ENCODE measurements at places on chromosomes 6 and 20.

GRCh38 chr6:41717392-41717736, 18.0 kb downstream of the TFEB start:
- no peak for DNase-seq

DNA sequence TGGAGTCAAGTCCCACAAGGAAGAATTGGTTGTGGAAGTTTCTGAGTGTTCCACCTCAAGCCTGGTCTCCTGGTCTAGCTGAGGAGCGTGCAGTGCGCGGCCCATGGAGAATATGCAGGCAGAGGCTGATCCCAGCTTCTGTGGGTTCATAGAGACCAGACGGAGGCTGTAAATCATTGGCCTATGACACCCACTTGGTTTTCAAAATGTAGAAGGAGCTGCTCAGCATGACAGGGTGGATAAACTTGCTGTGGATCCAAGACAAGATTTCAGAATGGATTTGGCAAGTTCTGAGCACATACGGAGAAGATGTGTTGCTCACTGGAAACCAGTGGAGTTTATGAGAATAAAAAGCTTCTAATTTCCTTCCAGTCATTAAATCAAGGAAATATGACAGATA, 744 bp downstream of the KIF25 start:
- no peak for DNase-seq

DNA sequence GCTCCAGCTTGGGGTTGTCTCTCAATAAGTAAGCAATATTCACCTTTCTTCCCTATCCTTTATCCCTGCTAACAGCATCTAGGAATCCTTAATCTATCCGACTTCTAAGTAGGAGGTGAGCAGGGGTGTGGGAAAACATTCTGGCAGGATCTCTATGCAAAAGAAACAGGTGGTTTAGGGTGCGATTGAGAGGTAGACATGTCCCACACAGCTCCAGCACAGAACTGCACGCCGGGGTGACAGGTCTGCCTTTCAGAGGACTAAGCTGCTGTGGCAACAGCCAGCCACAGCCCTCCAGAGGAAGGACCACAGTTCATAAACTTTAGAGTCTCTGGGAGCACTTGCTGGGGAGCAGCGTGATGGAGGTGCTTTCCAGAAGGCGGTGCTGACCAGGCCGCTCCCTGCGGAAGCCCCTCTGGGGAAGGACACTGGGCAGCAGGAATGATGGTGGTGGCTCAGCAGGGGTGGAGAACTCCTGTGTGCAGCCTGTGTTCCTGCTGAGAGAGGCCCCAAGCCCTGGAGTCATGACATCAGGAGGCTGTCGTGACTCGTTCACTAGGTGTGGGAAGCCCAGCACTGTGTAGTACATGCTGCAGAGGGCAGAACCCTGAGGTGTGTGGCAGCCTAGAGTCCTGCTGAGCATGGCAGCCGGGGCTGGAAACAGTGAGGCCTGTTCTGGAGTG, 509.6 kb downstream of the PRKN start:
- DNase-seq, result no peak

DNA sequence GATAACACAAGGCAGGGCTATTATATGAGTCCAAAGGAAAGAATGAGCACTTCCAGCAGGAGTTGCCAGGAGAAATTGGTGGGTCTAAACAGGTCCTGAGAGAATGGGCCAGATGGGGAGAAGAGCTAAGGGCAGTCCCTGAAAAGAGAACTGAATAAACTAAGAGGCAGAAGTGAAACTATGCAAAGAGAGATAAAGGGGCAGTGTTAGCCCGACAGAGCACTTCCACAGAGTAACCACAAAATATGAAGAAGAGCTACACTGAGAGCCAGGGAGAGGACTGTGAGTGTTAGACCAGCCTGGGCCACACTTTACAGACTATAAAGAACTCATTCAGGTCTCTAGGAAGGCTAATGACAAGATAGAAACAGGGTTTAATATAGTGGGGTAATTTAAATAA, 43.8 kb downstream of the RALGAPA2 start:
- DNase-seq, result no peak

- DNase-seq, result no peak
Measured at GRCh38 chr20:38895098-38895949, 30.9 kb upstream of the FAM83D start.

DNA sequence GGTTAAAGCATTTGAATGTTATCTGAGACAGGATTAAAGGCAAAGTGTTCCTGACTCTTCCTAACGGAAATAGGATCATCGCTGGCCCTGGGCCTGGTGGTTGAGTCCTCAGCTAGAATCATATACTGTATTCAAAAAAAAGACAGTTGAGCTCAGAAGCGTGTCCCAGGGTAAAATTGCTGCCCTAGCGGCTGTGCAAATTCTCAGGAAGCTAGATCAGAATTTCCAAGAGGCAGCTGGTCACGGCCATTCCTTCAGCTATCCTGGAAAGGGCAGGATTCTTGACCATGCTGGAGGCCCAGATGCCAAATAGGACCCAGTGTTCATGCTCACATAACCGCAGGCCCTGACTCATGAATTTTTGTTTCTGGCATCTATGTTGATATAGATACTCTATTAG, 67.4 kb downstream of the STMND1 start:
- DNase-seq, result peak; percentile 75

DNA sequence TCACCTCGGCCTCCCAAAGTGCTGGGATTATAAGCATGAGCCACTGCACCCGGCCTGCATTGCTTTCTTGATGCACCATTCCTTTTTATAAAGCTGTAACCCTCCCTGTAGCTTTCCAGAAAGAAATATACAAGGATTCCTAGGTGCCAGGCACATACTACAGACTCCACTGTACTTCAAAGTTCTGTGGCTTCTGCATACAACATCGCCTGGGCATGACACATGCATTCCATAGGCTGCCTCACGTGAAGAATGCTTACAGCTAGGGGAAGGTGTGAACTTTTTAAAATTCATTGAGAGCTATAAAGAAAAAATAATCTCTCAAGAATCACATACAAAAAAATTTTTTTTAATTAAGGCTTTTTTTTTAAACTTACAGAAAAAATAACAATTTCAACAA, 50.2 kb downstream of the TRAM2 start:
- no peak for DNase-seq

DNA sequence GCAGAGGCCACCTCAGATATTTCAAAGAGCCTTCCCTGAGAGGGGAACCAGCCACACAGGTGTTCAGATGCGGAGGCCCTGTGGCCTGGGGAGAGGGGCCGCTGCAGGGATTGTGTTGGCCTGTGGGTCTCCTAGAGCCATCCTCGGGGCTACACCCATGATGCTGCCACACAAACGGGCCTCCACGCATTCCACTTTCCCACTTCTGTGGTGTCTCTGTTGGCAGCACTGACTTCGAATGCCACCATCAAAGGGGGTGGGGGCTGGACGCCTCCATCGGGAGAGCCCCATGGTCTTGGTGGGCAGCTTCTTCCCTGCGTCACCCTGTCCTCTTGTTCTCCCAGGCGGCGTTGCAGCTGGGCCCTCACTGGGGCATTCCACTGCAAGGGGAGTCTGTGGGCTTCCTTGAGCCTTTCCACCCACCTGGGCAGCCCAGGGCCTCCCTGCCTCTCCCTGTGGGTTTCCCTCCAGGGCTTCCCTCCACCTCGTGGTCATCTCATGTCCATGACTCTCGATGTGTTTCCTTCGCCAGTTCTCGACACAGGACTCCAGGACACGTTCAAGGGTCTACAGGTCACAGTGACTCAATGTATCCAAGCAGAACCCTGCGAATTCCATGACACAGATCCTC, 145.5 kb downstream of the ERMARD start:
- DNase-seq, result no peak

DNA sequence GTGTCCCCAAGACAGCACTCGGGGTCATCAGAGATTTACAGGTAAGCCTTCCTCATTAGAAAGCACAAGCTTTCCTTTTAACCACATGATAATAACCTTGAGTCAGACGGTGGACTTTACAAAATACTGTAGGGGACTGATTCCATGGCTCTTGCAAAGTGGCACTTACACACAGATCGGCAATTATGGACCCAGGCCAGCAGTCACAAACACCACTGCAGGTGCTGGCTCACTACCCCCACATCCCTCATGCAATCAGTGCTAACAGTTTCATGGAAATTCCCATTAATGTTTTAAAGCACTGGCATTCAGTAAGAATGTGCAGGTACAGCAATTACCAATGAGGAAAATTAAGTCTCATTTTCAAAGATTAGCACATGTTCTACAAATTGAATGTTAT, 516.5 kb downstream of the PRKN start:
- no peak for DNase-seq

GRCh38 chr20:10228330-10228729, 9.7 kb downstream of the SNAP25 start:
- no peak for DNase-seq

DNA sequence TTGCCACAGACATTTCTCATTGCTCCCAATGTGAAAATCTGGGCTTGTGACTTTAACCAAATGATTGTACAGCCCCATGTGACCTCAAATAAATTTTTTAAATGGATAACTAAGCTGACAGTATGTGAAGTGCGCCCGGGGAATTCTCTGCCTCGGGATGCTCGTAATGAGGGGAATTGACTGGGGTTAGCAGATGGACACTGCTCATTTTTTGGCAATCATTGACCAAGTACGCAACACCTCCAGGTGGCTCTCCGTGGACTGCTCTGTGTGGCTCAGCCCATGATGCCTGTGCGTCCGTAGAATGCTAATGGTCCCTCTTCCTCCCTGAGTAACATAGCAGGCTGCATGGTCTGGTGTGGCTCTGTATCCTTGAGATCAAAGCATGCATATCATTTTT, 42.4 kb downstream of the FARS2 start:
- DNase-seq, result no peak

DNA sequence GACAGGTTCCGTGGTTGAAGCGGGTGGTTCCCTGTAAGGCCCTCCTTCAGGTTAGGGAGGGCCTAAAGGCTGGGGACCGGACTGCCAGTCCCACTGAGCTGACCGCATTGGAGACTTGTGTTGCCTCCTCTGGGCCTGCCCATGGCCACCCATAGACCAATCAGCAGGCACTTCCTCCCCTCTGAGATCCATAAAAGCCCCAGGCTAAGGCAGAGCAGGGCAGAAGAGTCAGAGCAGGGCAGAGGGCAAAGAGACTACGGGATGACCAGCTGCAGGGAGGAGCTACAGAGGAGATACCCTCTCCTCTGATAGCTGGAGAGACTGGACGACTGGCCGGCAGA, 537.4 kb downstream of the TENT5A start:
- DNase-seq, result no peak

GRCh38 chr6:119162134-119162775, 83.8 kb upstream of the FAM184A start:
- DNase-seq, result no peak

DNA sequence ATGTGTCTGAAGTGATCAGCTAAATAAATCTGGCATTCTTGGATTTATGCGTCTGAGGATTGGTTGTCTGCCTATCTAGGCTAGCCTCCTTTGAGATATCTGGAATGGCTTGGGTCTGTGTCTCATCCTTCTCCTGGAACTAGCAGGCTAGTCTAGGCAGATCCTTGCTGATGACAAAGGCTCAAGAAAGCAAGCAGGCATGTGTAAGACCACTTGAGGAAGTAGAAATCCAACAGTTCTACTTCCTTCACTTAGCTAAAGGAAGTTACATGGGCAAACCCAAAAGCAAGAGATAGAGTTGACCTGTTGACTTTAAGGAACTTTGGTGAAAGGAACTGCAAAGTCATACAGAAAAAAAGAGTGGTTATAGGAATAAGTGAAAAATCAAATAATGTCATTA, 672.6 kb downstream of the MAFB start:
- DNase-seq, result no peak

DNA sequence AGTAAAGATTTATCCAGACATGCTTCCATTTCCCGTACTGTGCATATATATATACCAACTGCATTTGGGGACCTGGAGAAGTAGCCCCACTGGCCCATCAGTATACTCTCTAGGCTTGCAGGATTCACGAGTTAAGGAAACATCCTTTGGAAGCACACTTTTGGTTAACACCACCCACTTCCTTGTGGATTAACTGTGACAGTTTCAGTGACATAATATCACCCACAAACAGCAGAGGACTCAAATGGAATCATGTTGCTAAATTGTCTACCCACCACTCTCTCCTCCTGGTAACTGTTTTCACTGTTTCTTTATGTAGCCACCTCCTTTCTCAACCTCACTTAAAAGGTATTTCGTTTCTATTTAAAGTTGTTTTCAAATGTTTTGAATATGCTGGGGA, 55.0 kb downstream of the PROKR2 start:
- no peak for DNase-seq

DNA sequence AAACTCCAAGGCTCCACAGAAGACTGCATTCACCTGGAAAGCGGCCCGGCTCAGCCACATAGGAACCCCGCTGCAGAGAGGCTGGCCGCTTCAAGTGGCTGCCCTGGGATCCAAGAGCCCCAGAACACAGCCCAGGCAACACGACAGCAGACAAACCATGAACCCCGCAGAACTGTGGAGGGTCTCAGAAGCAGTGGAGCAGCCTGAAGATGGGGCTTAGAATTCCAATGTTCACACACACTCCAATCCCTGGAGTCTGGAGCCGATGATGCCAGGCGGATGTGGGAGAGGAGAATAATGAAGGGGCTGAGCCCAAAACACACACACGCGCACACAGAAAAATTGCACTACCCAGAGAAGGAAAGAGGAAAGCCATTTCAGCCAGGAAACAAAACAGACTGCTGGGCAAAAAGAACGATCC, 52.4 kb downstream of the NINL start:
- DNase-seq, result peak; percentile 65

DNA sequence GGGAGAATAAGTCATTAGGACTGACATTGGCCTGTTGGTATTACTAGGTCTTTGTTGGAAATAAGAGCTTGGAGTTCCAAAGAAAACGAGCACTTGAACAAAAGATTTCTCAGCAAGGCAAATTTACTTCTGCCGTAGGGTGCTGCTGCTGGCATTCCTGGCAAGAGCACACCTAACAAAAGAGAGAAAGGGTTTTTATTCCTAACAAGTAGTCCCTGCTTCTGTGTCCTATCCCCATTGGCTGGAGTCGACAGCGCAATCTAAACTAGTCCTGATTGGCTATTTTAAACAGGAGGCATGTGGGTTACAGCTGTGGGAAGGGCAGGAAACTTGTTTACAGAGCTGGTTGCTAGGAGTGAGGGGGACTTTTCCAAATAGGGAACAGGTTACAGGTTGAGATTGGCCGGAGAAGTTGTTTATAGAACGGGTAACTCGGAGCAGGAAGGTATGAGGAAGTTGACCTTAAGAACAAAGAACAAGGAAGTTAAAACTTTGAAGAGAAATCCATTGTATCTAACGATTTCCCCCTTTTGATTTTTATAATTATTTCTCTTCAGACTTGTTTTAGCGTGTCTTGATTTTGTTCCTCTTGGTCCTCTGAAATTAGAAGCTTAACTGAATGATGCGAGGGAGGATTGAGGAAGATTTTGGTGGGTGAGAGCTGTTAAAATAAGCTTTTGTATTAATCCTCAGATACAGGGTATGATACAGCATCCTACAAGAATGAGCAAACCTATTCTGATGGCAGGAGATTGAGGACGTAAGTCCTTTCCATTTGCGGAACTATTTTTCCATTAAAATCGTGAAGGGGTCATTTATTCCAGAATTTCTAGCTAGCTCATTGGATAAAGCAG, 3.4 kb upstream of the ZNFX1 start:
- peak; percentile 38 for DNase-seq

GRCh38 chr6:165630544-165630953, 32.5 kb downstream of the PDE10A start:
- no peak for DNase-seq

Measured in fibroblast of lung (primary cell).